Nephron progenitor cell (in vitro differentiated cells): ENCODE measurements at places on chromosomes 12 and 14.

- no peak for DNase-seq
These were observed 65.7 kb downstream of the TTC9 start for GRCh38 chr14:70707138-70708038.

DNA sequence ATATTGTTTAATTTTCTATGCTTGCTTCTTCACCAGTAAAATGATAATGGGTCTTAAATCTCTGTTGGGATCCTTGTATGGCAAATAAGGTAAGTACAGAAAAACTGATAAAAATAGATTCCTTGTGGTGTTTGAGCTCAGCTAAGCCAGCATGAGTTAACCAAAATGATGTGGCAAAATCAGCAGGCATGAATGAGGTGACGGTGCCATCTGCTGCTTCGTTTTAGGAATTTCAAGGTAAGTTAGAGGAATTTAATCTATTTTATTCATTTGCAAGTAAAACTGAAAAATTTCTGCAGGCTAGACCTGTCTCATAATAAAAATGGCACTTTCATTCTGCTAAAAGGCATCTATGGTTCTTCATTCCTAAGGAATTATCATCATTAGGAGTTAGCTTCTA, 10.0 kb upstream of the CLEC7A start:
- peak; percentile 34 for DNase-seq

DNA sequence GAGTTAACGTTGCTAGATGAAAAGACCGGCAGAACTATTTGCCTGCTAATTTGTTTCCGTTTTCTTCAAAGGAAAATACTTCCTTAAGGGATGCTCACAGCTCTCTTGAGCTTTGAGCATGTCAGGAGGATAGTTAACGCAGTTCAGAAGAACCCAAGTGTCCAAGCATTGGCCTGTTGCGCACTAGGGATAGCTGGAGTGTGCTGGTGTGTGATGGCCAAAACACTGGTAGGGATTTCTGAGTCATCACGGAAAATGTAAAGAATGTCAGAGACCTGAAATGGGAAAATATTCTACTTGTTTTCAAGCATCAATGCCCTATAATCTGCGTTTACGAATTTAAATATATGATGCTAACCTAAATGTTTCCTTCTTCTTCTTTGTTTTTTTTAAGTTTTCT, 97.8 kb downstream of the VRK1 start:
- DNase-seq, result no peak

DNA sequence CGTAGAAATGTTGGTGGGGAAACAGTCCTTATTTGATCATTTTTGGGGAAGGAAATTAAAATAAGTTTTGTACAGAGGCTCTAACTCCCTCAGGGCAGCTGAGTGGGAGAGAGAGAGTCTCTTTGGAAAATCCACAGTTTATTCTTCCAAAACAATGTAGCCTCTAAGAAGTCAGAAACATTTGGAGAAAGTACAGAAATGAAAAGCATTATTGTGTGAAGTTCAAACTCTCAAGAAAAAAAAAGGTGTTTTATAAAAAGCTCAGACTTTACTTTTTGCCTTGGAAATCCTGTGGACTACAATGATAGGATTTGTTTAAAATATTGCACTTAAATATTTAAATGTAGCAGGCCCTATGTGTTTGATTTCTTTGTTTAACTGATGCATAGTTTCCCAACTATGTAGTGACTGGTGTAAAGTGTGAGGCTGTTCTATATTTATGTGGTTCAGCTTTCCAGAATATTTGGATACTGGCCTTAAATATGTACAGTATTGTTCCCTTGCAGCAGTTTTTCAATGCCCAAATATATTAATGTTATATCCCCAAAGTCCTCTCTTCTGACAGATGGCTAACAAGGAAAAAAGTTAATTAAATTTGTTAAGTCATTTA, 82.0 kb upstream of the OTOGL start:
- no peak for DNase-seq
